ENCODE measurements at places on chromosomes 4 and X.

GRCh38 chr4:162461952-162462351 is 298.2 kb upstream of the FSTL5 start:
- no peak for DNase-seq

- no peak for DNase-seq
These were observed 310.0 kb upstream of the AADAT start for GRCh38 chr4:170399581-170400293.

GRCh38 chrX:125262836-125263235 is 56.8 kb upstream of the TEX13C start:
- DNase-seq: no peak

DNA sequence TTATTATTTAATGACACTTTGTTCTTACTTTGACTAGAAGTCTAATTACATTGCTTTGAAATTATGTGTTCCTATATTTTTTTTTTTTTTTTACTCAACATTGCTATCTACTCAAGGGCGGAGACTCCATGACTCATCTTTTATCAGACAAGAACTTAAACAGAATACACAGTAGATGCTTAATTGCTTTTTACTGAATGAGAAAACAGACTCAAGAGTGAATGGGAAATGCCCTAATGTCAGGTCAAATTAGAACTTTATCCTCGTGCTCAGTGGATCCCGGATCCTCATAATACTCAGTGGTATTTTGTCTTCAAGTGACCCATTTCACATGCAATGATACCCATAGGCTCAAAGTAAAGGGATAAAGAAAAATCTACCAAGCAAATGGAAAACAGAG is 954.5 kb upstream of the IGFBP7 start:
- DNase-seq: no peak

GRCh38 chr4:9812501-9813340 is 31.3 kb downstream of the DRD5 start:
- no peak for DNase-seq

- peak; percentile 64 for DNase-seq
These were observed 183.7 kb downstream of the EVC2 start for GRCh38 chr4:5524446-5525299.
